ENCODE measurements at places on chromosomes 1 and 21.
A peak's percentile ranks its signal among the peaks of the same experiment; 100 is the strongest.

DNA sequence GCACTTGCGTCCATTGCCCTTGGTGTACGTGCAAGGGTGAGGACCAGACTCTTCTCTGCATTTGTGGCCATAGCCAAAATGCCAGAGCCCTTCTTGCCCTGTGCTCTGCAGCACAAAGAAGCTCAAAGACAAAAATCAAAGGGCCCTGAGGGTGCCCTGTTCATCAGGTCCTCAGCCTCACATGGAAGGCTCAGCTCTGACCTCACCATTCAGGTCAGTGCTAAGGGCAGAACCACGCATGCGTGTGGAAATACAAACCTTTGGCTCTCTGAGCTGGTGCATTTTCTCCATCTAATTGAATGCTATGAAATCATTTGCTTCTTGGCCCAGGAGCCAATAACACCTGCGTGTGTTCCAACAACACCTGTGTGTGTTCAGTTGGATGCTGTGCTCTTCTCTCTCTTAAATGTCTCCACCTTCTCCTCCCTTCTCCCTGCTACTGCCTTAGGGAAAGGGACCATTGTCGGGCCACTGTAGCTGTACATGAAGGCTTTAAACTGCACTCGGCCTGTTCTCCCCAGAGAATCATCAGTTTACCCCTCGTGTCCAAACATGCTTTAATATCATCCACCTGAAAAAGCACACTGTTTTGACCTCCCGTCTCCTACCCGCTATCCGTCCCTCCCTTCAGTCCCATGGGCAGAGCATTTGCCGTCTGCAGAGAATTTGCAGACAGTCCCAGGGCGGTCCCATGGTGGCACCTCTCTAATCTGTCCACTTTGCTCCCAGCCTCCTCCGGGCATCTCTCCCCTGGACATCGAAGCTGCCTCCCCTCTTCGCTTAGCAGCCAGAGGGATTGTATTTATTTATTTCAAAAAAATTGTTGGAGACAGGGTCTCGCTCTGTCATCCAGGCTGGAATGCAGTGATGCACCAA lies 60.6 kb downstream of the EVA1C start:
- DNase-seq: no peak

- no peak for DNase-seq
Measured at GRCh38 chr1:170513138-170513537, 18.8 kb upstream of the GORAB start.

- no peak for DNase-seq
Measured at GRCh38 chr1:57550092-57550491, 126.2 kb upstream of the DAB1 start.

- DNase-seq: no peak
Measured at GRCh38 chr1:241142493-241142892, 214.5 kb downstream of the RGS7 start.

GRCh38 chr1:211382714-211383480 lies 56.3 kb downstream of the TRAF5 start:
- peak; percentile 74 for DNase-seq

DNA sequence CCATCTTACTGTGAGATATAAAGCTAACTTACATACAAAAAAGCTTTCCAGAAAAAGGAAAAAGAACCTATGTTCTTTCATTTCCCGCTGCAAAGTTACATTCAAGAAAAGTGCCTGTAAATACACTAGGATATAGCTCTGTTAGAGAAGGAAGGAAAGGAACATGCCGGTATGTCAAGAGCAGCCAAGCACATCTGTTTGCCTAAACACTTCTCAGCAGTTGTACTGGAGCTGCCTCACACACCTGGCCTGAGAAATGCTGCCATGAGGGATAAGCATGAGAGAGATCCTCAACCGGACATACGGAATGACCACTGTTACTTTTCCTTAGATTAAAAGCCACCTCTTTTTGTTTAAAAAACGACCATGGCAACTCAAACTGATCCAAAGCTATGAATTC lies 189.7 kb downstream of the RERE start:
- no peak for DNase-seq

DNA sequence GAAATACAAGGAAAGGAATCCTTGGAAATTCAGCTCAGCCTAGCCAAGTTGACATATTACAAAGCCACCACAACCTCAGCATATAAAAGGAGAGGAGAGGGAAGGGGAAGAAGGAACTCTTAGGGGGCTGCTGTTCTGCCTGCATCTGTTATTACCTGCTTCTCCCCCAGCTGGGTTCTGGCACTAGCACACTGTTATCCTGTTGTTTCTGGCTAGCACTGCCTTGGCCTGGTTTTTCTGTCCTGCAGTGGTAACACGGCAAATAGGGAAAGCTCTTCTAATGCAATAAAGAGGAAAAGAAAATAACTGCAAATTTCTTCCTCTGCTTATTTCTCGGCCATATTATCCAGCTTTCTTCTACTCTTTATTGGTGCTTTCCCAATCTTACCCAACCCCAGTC lies 16.5 kb upstream of the VCAM1 start:
- no peak for DNase-seq

DNA sequence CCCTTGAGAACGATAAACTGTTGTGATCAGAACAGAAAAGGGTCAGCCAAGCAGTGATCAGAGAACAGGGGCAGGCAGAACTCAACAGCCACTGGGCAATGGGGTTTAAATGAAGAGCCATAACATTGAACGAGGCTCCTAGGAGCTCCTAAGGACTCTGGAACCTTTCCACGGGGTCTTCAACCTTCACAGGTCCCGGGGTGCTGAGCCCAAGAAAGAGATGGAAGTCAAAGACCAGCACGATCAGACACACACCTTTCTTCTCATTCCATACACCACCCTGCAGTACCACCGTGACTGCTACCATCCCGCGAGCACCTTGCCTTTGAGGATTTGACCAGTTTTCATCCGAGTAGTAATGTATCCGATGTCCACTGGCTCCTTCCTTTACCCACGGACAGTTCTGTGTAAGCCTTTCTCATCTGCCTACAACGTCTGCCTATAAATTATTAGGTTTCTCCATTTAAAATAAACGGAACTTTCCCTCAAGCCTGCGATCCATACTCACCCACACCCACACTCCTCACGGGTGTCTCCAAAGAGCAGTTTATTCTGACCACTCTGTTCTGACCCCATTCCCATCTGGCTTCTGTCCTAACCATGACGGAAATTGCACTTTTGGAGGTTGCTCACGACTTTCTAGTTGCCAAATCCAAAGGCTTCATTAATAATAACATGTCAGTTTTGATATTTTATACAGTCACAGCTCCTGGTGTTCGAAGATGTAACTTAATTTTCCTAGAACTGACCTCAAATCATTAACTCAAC lies 16.8 kb upstream of the HHAT start:
- DNase-seq: no peak

GRCh38 chr21:35850029-35850428 lies 210.3 kb downstream of the SETD4 start:
- DNase-seq: no peak

GRCh38 chr1:160830321-160831153 lies 32.1 kb downstream of the CD244 start:
- DNase-seq: peak; percentile 38

- no peak for DNase-seq
Measured at GRCh38 chr1:157115429-157115838, 15.8 kb upstream of the ETV3L start.

DNA sequence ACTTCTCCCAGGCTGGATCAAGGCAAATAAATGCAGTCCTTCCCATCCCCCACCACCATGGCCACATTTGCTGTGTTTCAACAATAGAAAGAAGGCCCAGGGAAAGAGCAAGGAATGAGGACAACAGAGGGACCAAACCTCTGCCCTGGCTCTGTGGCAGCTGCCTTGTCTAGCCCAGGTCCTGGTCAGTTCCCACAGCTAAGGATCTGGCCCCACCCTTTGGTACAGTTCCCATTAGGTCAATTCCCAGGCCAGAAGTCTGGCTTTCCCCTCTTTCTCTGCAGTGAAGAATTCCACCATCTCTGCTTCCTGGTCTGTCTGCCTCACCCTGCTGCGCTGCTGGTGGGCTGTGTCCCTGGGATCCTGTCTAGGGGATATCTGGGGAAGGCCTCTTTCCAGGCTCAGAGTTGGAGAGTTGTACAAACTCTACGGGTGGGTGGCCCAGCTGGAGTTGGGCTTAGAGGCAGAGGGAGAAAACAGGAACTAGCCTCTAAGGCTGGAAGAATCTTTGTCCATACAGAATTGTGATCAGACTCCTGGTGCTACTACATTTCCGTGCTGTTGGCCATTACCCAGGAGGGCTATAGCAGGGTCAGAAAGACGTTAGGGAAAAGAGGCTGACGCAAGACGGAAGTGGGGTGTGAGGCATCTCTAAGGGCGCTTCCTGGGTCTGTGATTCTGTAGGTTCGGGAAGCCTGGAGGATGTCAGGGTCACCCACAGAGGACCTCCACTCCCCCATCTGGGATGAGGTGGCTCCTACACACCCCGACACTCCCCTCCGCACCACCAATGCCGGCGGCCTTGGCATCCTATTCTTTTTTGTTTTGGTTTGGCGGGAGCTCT lies 953 bp upstream of the NDUFS2 start:
- DNase-seq: no peak

DNA sequence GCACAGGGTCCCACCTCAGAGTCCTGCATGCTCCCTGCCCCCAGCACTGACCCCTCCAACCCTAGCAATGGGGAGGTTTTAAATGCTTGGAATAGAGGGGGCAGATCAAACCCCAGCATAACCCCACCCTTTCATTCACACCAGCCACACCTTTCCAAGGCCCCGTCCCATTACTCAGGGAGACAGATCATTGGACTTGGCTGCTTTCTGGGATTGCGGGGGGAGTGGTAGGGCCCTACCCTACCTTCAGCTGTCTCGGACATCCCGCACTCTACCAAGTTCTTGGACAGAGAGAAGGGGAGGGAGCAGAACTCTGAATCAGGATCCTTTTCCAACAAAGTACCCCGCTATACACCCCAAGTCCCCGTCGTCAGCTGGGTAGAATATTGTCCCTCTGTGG lies 983 bp downstream of the PADI2 start:
- DNase-seq: no peak

- DNase-seq: no peak
Measured at GRCh38 chr1:228034954-228035837, 28.4 kb downstream of the WNT3A start.

DNA sequence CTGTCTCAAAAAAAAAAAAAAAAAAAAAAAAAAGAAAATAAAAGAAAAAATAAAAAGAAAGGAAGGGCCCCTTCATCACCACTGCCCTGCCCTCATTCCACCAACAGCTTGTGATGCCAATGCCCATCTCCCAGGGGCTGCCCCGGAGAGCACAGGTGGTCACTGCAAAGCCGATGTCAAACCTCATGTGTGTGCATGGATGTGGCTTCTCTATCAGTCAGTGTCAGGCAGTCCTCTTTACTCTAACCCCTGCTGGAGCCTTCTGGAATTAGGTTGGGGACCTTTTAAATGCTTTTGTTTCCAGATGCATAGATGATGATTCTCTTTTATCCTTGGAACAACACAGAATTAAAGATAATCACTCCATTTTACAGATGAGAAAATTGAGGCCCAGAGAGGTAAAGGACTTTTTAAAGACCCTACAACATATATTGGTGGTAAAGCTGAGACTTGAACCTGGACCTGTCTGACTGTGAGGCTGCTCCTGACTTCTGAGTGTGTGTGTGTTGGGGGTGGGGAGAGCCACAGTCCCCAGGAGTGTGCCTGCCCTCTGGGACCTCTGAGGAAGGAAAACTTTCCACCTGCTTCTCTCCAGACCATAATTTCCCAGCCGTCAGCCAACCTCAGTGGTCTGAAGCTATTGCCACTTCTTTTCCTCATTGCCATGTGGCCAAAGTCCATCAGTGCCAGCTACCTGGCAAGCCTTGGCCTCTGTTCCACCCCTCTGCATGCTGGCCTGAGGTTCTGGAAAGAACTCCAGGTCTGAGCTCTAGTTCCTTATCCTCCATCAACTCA lies 3.0 kb upstream of the TMEM54 start:
- no peak for DNase-seq

DNA sequence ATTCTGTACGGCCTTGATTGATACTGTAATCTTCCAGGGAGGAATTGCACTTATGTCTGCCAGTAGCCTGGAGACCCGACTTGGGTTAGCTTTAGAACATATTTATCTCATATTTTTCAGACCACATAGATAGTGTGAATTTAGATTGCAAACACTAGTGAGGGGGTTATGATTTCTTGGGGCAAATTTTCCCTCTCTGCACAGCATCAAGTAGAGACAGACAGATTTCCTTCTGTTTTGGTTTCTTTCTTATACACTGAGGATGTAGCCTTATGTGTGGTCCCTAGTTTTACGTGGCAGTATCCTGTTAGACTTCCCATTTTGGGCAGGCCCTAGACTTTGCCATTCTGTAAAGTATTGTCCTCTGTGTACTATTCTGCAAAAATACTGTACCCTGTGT lies 29.0 kb downstream of the SOAT1 start:
- no peak for DNase-seq

GRCh38 chr1:230354005-230354404 lies 72.1 kb downstream of the PGBD5 start:
- no peak for DNase-seq

- no peak for DNase-seq
Measured at GRCh38 chr1:160628799-160629263, 18.0 kb downstream of the SLAMF1 start.

DNA sequence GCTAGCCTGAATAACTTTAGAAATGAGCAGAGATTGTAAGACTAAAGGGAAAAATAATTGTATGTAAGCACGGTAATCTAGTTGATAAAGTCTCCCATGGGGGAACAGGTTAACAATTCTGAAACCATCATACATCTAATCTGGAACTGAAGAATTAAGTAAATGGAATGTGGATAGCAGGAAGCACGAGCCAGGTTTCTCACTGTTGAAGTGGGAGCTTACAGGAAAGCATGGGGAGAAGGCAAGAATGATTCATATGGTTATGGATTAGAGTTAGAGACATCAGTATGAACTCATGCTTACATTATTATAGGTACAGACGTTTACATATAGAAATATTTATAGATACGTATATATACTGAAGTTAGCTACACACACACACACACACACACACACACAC lies 83.0 kb downstream of the LEPR start:
- no peak for DNase-seq

- DNase-seq: no peak
Measured at GRCh38 chr1:31102501-31102950, 37.0 kb upstream of the PUM1 start.

GRCh38 chr1:223312705-223313414 lies 51.1 kb downstream of the SUSD4 start:
- no peak for DNase-seq

DNA sequence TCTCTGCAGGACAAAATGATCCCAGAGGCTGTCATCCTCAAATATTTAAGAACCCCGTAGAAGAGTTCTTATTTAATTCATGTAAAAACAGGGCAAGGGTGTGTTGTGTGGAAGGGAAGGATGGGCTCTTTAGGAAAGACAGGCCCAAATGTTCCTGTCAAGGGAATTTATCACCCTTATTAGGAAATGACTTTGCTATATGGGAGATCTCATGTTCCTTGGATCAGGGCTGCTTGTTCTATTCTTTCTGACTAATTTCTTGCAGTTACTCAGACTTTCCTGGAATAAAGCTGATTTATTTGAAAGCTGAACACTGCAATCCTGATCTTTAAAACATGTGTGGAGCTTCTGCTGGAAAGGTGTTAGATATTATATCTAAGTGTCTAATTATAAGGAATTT lies 72.8 kb downstream of the SELENOF start:
- no peak for DNase-seq

- DNase-seq: no peak
Measured at GRCh38 chr1:28313702-28314546, 14.9 kb upstream of the MED18 start.

- DNase-seq: no peak
Measured at GRCh38 chr1:167137793-167138510, 44.1 kb downstream of the STYXL2 start.

Measured in activated CD8-positive, alpha-beta memory T cell treated with anti-CD3 and anti-CD28 coated beads for 48 hours (primary cell).